ENCODE measurements at places on chromosomes 12 and 14.
A peak's percentile ranks its signal among the peaks of the same experiment; 100 is the strongest.

DNA sequence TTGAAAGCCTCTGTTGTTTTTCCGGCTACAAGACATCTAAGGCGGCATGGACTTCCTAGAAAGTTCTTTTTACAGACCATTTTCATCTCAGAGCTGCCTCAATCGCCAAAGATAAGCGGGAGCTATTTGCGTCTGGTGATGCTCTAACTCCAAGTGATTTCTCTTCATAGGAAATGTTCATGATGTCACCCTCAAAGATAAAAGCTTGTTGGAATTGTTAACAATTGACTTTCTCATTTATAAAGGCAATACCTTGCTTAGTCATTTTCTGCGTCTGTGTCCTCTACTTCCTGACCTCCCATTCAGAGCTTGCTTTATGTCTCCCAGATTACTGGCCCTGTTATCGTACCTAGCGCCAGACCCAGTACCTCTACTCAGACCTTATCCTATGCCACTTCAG is 259.0 kb upstream of the G2E3 start:
- DNase-seq, result no peak

DNA sequence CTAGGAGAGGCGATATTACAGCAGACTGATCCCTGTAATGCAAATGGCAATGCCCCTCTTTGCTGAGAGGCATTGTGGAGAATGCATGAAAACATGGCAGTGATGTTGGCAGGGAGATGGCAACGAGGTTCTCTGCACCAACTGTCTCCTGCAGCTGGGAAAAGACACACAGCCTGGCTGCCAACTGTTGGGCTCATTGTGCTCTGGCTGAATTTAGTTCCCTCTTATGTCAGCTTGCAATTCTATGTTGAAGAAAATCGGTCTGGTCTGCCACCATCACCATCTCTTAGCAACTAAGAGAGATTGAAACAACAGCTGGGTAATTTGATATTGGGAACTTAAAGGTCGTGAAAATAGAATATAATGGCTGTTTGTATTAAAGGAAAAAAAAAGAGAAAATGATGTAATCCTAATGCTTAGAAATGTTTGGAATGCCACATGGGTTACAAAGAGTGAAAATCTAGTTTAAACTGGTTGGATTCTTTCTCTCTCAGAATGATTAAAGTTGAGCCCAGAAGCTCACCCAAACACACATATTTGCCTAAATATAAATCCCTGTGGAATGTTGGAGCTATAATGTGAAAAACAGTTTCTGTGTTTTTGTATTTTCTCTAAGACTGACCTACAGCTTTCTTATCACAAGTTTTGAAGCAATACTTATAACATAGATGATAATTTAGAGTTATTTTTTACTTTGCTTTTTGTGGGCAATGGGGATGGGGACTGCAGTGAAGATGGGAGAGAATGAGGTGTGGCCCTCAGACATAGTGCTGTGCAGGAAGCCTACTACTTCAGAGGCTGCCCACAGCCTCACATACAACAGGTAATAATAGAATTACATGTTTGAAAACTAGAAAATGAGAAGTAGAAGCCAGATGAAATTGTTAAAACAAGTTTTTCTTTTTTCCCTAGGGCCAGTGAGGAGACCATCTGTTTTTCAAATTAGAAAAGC is 143.7 kb downstream of the AKAP6 start:
- DNase-seq, result peak; percentile 0

DNA sequence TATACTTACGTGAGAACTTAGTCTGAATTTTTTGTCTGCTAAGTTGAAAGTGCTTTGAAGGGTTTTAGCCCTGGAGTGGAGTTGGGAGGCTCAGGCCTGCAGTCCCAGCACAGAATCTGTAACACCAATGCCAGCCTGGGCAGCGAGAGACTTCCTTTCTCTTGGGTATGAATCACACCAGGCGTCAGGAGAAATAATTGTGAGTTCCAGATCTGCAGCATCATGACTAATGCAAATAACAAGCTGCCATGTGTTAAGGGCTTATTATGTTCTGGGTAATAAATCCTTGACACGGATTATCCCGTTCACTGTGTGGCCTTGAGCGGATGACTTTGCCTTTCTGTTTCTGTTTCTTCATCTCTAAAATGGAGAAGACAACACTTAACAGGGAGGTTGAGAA is 70.6 kb downstream of the B4GALNT3 start:
- DNase-seq, result peak; percentile 36

DNA sequence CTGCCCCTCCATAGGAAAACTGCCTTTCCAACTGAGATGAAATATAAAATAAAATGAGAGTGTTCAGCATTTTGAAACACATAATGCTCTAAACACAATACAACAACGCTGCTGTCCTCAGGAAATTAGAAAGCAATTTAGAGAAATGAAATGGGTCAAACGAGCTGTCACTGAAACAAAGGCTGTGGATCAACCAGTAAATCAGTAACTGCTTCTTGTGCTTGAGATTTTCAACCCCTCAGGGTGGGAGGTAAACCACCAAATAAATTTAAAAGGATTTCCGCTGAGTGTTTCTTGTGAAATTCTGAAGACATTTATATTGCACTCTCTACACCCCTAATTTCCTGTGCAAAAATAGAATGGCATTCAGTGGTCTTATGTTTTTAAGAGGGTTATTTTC is 657.1 kb upstream of the SEL1L start:
- no peak for DNase-seq

- DNase-seq, result no peak
Observed at GRCh38 chr12:79275631-79276030, 411.1 kb downstream of the SYT1 start.

GRCh38 chr12:108438667-108439066 is 76.4 kb upstream of the FICD start:
- no peak for DNase-seq

GRCh38 chr12:111664961-111665865 is 20.5 kb downstream of the BRAP start:
- no peak for DNase-seq

GRCh38 chr14:101171650-101172049 is 268.1 kb upstream of the RTL1 start:
- DNase-seq, result no peak

DNA sequence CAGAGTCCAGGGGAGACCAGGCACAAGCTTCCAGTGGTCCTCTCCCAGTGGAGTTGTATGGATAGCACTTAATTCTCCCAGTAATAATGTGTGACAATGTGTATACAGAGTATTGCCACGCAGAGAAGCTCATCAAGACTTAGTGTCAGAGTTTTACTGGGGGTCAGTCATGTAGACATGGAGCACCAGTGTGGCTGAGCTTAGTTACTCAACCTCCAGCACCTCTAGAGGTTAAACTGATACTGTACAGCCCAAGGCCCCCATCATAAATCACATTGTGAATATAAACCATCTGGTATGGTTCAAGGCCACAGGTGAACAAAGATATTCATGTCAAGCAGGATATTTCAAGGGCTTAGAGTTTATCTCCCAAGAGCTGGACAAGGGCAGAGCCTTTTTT is 378.1 kb upstream of the TMPO start:
- DNase-seq, result no peak

GRCh38 chr14:99325016-99325415 is 53.0 kb upstream of the BCL11B start:
- DNase-seq, result no peak

GRCh38 chr14:94388384-94389103 is at the start of gene SERPINA1:
SERPINA1 (minus strand) TSS chr14:94388602; CDS start chr14:94383237, 5,365 bp downstream.
- no peak for DNase-seq

DNA sequence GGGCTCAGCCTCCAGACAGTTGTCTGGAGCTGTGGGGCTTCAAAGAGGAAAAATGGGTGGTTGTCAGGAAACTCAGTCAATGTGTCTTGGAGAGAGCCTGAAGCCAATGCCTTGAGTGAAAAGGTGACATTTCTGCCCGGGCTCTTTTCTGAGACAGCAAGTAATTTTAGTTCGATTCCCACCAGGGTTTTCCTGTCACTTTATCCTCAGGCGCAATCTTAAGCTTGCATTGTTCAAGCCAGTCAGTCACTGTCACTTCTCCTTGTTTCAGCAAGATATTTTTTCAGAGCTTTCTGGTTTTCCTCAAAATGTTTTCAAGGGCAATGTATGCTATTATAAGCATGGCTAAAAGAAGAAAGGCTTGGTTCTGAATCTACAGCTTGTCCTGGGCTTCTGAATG is 404.7 kb upstream of the SEL1L start:
- DNase-seq, result no peak

DNA sequence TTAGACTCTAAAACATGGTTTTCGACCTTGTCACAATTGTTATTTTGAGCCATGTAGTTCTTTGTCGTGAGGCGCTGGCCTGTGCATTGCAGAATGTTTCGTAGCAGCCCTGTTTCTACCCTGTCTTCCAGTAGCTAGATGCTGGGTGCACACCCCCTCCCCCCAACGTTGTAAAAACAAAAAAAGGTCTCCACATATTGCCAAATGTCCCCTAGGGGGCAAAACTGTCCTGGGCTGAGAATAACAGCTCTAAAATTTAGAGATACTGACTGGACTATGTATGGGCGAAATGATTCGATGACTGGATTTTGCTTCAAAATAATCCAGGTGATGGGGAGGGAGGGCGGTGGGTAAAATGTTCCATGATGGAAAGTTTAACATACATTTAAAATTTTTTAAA is 126.1 kb upstream of the FUT8 start:
- DNase-seq, result no peak

GRCh38 chr12:104790296-104791125 is 167.6 kb downstream of the SLC41A2 start:
- DNase-seq, result no peak

DNA sequence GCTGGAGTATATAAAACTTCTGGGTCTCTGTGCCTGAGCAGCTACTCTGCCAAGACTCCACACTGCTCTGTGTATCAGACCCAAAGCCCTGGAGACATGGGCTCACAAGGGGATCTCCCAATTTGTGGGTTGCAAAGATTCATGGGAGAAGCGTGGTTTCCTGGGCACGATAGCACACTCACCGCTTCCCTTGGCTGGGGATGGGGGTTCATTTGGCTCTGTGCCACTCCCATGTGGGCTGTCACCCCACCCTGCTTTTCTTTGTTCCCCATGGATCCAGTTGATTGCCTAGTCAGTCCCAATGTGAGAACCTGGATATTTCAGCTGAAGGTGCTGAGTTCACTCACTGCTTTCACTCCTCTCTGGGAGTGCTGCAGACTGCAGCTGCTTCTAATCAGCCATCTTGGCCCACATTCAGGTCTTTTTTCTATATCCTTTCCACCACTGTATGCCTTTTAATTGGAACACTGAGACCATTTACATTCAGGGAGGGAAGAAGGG is 40.0 kb upstream of the PCNX4 start:
- DNase-seq, result no peak

- DNase-seq, result no peak
Observed at GRCh38 chr12:48084066-48084465, 21.8 kb downstream of the SENP1 start.

DNA sequence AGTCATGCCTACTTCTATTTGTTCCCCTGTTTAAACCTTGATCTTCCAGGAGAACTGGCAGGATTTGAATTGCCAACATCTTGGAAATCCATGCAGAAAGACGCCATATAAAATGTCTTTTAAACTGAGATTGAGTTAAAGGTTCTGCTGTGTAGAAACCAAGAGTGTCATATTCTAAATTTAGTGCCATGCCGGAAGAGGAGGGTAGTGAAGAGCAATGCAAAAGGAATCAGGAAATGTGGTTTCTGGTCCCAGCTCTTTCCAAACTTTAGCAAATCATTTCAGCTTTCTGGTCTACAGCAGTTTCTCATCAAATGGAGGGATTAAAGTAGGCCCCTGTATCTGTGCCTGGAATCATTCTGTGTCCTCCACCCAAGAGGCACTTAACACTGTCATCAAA is 85.7 kb downstream of the BTG1 start:
- no peak for DNase-seq

GRCh38 chr12:54383041-54383609 is 1.4 kb downstream of the ZNF385A start:
- no peak for DNase-seq

- no peak for DNase-seq
Observed at GRCh38 chr14:74619672-74620131, 7.7 kb upstream of the LTBP2 start.

GRCh38 chr12:958588-959123 is 9.2 kb upstream of the RAD52 start:
- DNase-seq, result no peak

DNA sequence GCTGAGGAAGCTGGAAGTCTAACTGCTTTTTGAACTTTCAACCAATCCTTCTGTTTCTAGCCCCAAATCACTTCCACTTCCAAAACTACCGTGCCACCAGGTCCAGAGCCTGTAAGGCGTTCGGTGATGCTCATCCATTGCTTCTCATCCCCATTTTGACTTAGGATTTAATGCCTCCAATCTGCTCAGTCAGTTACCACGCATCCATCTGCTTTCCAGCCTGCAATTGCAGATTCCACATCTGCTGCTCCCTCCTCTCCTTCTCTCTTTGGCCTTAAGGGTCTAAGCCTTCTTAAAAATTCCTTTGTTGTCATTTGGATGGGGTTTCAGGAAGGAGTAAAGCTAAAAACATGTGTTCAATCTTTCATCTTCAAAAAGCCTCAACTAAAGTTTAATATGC is 74.7 kb downstream of the TUNAR start:
- DNase-seq, result no peak

DNA sequence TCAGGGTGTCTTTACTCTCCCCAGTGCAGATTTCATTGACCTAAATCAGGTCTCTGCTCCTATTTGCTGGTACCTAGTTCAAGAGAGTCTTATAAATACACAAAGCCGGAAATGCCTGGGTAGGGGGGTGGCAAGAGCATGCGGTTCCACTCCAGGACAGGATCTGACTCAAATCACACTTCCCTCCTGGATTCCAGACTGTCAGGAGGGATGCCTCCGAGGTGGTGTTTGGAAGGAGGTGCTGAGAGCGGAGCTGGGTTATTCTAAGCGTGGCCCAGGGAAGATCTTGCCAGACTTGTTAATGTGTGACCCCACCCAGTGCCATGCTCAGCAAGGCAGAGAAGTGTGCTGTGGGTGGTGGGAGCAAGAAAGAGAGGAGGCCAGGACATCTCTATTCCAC is 49.8 kb downstream of the B4GALNT3 start:
- no peak for DNase-seq
